ENCODE measurements at places on chromosomes 7 and 10.

DNA sequence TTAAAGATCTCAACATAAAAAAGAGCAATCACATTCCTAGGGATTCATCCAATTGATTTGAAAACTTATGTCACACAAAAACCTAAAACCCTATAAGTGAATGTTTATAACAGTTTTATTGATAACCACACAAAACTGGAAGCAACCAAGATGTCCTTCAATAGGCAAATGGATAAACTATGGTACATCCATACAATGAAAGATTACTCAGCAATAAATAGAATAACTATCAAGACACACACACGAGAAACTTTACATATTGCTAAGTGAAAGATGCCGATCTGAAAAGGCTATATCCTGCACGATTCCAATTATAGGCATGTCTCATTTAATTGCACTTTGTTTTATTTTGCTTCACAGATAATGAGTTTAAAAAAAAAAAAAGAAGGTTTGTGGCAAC is 83.3 kb downstream of the ATE1 start:
- DNase-seq: no peak

DNA sequence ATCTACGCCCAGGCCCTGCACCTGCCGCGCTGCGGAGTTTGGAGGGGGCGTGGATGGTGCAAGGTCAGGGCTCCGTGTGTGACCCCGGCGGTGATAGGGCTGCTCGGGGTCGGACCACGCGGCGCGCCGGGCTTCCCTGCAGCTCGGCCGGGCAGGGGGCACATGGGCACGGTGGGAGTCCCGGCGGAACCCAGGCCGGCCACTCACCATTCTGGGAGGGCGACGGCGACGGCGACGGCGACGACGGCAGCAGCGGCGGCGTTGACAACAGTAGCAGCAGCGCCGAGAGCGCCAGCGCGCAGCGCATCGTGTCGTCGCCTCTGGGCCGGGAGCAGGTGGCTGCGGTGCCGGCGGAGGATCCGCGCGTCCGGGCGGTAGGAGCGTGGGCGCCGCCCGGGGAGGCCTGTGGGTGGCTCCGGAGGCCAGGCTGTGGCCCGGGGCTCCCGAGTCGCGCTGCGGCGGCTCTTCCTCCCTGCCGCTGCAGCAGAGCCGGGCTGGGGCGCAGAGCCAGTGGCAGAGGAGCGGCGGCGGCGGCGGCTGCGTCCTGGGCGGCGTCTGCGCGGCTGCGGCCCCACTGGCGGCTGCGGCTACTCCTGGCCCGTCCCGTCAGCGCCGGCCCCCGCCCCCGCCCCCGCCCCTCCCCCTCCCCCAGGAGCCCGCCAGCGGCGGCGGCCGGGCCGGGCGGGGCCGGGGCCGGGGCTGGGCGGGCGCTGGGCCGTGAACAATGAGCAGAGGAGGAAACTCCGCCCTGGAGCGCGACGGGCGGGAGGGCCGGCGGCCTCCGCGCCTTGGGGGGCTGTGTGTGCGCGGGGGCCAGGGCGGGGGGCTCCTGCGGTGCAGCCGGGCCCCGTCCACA is at the start of gene PODXL:
PODXL (minus strand) TSS at position 576 of the 856 bp plus-strand sequence; CDS start at position 307, 269 bp downstream.
- DNase-seq: peak; percentile 16

DNA sequence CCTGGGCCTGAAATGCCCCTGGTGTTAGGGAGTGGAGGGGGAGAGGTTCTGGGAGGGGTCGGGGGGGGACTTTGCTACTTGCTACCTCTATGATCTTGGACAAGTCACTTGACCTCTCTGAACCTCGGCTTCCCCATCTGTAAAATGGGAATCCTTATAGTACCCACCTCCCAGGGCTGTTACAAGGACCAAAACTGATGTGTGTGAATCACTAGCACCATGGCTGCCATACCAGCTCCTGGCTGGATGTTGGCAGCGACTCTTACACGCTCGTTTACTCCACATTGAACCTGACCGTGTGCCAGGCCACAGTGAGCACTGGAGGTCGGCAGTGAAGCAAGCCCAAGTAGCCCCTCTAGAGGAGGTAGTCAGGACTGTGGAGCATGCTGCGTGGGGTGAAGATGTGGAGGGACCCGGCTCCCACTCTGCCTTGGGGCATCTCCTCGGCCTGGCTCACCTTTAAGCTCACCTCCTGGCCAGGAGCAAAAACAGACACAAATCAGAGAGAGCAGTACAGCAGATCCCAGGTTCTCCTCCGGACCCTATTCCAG is 28.9 kb downstream of the PPIF start:
- no peak for DNase-seq

- DNase-seq: peak; percentile 6
Measured at GRCh38 chr10:124354411-124355382, 64.0 kb downstream of the OAT start.

- no peak for DNase-seq
Measured at GRCh38 chr7:130476297-130477150, 15.4 kb upstream of the MEST start.

GRCh38 chr7:129514683-129515082 is 12.4 kb downstream of the SMKR1 start:
- no peak for DNase-seq

DNA sequence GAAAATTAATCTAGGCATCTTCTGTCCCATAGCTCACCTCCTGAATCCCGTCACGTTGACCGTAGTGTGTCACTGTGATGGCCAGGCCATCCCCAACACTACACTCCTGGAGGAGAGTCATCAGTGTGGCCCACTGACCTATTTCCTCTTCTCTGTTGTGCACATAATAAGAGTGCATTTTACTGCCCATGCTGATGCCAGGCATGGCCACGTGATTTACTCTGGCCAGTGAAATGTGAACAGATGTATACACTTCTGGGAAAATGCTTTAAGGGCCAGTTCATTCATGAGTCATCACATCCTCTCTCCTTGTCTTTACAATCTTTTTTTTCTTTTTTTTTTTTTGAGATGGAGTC is 101.9 kb upstream of the PIP4K2A start:
- no peak for DNase-seq
